ENCODE measurements at places on chromosomes 2 and 18.

DNA sequence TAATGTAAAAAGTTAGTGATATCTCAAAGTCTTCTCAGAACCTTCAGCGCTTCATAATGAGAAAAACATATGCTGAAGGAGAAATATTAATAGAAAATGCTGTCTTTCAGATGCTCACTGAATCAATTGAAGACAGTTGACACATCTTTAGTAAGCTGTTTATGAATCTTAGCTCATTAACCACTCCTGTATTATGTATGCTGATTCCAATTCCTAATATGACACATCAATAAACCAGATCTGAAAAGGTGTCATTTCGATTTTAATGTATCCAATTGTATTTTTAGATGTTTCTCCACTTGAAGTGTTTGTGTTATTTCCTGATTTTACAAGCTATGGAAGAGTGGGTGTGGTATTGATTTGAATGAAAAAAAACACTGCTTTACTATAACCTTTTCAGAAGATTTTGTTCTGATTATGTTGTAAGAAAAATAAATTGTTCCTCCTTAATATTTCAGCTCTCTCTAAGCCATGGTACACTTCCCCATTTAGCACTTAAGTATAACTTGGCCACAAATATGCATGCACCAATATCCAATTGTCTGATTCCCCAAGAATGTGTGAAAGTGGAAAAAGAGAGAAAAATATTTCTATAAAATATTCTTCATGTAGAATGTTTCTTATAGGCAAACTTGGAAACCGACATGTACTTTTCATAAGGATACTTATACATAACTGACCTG lies 569.8 kb downstream of the ARHGAP15 start:
- DNase-seq, result no peak

DNA sequence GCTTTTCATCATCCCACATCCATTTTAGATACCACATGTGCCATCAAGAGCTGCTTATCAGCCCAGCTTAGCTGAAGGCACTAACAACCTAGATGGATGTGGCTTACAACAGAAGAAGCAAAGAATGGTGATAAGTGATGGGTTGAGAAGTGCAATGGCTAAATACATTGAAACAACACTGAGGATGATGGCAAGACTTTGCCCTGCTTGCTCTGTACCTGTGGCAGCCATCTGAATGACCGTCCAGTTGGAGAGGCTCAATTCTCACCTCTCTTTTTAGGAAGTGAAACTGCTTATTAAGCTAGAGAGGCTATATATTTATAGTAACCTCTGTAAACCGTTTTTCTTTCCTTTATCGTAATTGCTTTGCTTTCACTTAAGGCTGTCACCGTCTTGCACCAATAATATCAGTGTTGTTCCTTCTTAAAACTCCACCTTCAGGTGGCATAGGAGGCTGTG lies 5.7 kb downstream of the GPATCH11 start:
- DNase-seq, result no peak

DNA sequence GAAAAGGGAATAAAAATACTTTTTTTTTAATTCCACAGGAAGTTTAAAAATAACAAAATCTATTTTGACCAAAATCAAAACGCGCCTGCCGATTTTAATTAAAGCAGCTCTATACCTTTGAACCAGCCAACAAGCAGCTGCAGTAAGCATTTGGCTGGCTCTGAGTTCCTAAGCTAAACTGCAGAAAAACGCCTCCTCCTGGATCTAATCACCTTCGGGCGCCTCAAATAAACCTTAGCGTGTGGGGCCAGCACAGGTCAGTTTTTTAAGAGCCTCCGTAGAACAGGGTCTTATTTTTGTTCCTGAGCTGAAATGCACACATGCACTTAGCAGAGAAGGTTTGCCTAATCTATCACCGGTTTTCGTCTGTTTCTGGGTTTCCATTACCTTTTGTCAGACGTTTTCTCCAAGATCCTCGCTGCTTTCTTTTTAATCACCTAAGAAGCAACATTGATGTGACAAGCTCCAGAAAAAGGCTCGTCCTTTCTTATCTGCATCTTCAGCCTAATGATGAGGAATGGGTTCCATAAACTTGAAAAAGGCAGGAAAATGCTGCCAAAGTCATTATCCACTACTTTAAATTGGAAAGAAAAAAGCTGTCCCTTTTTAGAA lies 64.7 kb upstream of the HNRNPA3 start:
- no peak for DNase-seq

DNA sequence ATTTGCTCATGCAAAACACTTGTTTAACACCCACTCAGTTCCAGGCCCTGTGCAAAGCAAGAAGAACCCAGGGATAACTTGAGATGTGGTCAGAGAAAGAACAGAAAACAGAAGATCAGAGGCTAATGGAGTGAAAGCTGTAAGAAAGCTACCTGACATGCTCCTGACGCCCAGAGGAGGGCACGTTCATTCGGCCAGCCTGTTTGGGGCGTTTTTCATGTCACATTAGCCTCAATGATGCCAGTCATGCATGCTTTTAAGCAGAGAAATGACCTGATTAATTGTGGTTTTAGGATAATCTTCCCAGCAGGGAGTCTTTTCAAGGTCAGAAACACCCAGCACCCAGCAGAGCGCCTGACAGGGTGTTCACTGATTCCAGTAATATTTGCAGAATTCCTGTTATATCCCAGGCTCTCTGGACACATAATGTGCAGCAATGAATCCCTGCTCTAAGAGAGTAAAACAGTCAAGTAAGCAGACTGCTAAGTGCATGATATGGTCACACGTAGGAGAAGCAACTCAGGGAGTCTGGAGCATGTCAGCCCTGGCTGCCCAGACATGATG lies 320.0 kb downstream of the LRATD1 start:
- DNase-seq, result no peak

DNA sequence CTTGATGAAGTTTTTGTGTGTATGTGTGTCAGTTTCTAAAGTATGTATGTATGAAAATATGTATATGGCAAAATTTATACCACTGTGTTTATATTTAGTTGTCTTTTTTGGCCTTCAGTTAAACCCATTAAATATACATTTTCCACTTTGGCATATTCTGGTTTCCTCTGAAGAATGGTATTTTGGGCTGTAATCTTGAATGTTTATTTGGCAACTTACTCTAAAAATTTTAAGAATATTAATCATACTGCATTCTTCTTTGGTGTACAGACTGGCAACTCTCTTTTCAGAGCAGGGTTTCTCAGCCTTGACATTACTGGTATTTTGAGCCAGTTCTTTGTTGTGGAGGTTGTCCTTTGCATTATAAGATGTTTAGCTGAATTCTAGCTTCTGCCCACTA lies 27.9 kb upstream of the CCBE1 start:
- DNase-seq, result no peak

DNA sequence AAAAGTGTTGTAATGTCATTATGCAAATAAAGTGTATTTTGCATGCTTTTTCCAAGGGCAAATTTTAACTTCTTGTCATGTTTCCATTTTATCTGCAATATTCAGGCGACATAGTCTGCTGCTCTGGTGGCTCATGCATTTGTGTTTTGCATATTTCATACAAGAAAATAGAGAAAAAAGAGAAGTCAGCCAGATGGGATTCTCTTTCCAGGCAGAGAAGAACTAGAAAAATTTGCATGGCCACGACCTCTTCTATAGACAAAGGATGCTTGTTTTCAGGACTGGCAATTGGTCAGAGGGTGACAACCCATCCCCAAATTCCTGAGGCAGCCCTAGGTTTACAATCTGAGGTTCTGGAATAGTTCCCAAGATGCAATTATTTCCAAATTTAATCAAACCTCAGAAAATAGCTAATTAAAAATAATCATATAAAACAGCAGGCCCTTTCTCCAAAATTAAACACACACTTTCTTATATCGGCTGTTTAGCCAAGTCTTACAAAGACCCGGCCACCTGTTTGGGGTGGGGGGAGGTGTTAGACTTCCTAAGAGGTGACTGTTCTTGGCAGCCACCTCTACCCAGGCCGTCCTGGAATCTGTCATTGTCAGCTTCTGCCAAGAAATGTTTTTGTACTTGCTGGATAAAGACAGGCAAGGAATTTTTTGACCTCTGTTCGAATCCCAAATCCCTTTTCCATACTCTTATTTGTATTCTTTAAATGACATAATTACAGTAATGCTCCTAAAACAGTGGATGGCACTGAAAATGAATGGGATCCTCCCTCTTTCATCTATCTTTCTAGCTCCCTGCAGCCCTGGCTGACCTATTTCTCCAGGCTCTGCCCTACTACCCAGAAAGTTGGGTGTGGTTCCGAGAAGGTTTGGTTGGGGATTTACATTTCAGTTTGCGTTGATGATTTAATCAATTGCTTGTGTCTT lies 20.8 kb upstream of the SOS1 start:
- DNase-seq, result no peak

- no peak for DNase-seq
Observed at GRCh38 chr18:44996261-44996660, 315.6 kb downstream of the SETBP1 start.

DNA sequence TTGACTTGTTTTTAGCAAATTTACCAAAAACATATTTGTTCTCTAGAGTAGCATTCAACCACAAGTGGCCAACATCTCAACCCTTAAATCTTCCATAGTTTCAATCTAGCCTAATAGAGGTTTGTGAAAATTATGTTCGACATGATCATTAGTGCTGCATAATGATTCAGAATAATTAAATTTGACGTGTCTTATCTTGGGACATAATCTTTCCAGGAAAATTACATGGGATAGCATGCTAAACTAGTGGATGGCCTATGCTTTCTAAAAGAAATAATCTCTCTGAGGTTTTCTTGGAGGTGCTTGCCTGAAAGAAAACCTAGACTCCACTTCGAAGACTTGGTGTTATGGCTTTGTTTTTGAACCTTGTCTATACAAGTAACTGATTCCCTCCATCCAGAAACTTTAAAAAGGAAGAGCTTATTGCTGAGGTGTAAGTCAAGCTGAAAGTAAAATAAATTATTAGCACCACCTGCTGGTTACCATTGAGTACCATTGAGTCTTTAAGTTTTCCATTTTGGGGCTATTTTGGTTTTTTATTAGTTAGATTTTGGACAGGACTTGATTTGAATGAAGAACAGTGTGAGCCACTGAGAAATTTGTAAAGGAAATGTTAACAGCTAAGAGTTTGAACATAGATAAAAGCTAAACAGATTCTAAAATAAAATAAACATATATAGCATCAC lies 32.7 kb downstream of the COX7A2L start:
- peak; percentile 12 for DNase-seq

DNA sequence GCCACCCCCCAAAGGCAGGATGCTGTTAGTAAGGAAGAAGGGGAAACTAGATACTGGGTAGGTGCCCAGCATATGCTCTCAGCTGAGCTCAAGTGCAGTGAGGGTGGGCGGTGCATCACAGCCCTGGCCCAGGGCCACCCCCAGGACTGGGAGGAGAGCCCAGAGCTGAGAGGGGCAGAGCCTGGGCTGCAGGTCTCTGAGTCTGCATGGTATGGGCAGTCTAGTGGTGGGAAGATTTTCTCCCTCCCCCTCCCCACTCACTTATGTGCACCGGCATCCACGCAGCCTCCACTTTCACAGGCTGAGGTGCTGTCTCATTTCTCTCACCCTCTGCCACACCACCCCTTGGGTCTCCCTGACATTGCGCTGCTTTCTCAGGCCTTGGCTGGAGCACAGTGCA lies 48.5 kb upstream of the CAB39 start:
- no peak for DNase-seq

DNA sequence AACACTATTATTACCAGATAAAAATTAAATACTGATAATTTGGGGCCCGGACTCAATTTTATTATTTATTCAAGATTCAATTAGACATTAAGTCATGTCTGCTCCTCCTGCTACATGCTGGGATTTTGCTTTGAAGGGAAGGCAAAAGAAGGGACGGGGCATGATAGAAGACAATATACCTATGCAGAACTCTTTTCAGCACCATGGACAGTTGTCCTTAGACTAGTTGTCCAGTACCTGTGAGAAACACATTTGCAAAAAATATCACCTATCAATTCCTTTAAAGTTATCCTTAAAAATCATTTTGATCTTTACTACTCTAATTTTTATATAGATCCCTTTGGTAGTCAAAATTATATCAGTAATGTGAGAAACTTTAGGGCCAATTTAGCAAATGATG lies 100.2 kb upstream of the SULT1C3 start:
- peak; percentile 3 for DNase-seq

DNA sequence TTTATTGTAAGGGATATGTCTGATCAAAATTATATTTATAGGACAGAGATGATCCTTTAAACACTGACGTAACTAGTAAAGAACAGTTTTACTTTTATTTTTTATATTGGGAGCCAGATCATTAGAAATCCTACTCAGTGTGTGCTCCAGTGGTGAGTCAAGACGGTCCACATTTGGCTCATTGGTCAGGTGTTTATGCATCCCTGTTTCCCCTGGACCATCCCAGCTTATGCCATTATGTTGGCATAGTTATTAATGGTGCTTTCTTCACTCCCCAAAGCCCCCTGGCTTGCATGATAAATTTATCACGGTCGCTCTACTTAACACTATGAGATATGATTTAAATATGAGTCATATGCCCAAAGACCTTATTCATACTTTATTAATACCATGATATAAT lies 293.4 kb downstream of the XIRP2 start:
- DNase-seq, result no peak

DNA sequence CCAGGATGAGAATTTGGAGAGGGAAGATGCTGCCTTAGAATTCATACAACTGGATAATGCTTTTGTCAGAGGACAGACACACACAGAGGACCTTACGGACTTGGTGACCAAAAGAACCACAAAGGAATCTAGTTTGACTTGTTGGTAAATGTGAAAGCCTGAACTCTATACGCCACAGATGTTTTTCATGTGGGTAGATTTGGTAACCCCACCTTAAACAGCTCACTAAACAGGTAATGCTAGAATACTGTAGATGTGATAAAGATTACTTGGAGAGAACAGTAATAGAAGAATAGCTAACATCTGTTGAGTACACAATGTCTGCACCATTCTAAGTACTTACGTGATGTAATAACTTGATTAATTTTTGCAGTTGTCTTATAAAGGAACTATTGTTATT lies 24.1 kb downstream of the ANXA4 start:
- no peak for DNase-seq

DNA sequence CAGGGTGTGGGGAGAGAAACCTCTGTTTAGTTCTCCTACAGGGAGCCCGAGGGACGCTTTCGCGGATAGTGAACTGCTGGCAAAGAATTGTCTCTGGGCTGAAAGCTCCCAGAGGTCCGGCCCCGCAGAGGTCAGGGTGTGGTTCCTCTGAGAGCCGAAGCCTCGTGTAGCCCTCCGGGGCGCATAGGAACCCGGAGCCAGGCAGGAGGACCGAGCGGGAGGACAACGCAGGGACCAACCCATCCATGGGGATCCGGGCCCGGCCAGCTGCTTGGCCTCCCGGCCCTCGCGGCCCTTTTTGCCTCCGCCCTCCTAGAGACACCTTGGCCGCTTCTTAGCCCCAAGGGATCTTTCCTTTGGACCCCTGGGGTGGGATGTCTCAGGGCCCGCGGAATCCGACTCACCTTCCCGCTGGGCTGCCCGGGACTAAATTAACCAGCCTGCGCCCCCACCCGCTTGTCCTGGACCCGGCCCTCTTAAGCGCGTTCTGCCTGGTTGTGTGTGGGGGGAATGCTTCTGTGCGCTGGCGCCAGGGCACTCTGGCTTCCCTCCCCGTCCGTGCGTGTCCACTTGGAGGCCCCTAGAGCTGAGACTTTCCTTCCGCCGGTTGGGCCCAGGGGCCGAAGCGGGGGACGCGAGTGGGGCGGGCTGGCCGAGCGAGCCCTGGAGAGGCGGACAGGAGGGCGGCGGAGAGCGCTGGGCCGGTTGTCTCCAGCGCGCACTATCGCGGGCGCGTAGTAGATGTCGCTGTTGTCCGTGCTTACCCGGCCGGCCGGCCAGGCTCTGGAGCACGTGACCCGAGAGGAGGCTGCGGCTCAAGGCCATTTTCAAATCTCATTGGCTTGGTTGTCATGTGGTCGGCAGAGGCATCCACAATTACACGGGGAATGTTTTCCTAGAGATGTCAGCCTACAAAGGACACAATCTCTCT lies at the start of gene HOXD10:
TSS of gene HOXD10 (plus strand) at position 896 of the 931 bp plus-strand sequence. CDS start 56 bp downstream, outside the sequence.
- DNase-seq, result no peak
